Stimulated activated CD4-positive, alpha-beta T cell treated with anti-CD3 and anti-CD28 coated beads, Interleukin-15, amount 100 ng/mL, for 24 hours (primary cell): ENCODE measurements at places on chromosomes 6 and 20.

DNA sequence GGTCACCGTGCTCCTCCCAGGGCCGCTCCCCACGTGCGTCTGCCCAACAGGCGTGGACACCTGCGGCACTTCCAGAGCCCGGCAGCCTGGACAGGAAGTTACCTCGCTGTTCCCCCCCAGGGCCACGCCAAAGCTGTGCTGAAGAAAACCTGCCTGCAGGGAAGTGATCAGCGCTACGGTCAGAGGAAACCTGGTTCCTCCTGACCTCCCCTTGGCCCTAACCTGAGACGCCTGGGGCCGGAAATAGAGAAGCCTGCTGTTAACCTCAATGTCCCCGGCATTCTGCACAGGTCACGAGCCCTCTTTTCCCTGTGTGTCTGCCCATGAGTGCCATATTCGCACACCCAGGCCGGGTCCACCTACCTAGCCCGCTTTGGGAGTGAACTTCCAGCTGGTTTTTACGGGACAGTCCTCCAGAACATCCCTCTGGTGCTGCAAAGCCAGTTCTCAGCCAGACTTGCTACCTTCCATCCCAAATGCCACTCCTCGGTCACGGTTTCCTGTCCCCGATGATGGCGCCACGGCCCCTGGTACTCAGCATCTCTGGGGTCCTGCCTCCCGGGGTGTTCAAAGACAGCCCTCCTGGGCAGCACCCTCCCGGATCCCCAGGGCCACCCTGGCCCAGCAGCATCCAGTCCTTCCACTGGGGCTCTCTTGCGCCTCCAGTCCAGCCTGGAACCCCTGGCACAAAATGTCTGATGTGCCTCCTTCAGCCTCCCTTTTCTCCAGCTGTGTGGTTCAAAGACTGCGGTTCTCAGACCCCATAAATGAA, 12.0 kb upstream of the IRF4 start:
- no peak for DNase-seq

- no peak for DNase-seq
Observed at GRCh38 chr6:154950979-154951344, 44.2 kb upstream of the TIAM2 start.

DNA sequence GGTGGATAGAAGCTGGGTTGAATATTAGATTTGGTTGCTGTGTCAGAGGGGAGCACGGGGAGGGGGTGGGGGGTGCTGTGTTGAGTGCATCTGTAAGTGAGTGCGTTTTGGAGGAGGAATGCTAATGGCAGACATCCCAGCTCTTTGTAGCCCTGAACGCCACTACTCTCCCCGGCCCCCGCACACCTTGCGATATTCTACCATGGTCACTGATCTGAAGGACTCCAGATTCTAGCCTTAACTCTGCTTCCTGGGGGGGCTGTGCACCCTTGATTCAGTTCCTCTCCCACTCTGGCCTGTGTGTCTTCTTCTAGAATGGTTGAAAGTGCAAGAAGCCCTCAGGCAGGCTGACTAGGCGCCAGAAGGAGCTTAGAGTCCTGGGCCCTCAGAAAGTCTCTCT, 7.1 kb downstream of the GLP1R start:
- no peak for DNase-seq

DNA sequence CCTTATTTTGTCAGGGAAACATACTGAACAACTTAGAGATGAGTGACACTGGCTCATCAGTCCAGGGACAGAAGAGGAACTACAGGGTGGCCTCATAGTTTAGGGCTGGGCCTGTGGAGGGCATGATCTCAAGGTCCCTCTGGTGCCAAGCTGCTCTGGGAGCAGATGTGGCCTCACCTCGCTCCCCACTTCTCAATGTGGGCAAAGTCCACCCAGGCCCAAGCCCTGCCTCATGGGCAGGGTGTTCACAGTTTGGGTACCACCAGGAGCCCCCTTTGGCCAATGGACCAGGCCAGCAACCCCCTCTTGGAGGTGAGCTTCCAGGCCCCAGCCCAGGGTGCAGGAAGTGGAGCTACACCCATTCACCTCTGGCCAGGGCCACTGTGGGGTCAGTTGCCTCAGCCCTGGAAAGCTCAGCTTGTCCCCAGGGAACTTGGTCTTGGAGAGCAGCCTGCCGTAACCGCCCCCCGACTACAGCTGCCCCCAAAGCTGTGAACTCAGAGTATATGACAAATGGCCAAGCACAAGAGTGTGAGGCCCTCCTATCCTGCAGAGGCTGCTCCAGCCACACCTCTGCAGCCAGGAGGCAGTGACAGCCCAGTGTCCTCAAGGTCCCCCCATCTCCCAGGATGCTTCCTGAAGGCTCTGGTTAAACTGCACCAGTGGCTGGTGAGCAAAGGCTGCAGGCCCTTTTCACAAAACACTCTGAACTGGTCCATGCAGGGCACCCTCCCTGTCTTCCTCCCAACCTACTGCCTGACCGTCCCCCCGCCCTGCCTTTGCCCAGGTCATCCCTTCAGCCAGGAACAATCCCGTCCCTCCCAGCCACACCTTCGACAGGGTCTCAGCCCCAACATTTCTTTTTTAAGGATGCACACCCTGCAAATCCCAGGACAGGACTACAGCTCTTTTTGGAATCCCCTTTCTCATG, 3.6 kb downstream of the ADISSP start:
- no peak for DNase-seq

GRCh38 chr20:47713878-47714450, 71.3 kb downstream of the SULF2 start:
- no peak for DNase-seq

DNA sequence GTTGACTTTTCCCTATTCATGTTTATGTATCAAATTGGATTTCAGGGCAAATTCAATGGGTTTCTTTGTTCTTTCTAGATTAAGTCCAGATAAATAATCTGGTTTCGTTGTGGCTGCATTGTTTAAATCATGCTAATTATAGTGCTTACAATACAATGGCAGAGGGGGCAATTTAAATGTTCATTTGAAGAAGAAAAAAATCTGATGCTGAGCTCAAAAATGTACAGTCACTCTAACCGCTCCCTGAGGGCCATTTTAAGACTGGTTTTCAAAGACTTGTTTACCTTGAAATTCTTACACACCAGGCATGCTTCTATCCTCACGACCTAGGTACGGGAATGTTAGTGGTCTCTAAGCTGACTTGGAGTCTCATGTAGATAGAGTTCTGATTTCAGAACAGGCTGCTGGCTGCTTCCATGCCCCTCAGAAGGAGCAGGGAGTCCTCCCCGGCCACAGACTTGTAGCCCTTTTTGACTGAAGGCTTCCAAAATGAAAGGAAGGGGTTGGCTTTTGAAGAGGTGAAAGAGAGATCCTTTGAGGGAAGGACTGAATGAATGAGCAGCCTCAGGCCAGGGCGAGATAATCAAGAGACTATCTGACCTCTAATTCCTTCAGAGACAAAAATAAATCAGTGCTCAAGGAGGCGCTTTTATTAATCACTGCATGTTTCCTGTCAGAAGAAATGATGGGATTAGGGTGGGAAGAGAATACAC, 86.1 kb upstream of the ZNF217 start:
- no peak for DNase-seq

- DNase-seq = no peak
Observed at GRCh38 chr6:72636215-72636614, 14.4 kb downstream of the KCNQ5 start.

GRCh38 chr6:7112171-7112570, 4.4 kb downstream of the RREB1 start:
- no peak for DNase-seq

GRCh38 chr6:36926708-36927513, 27.6 kb upstream of the PI16 start:
- DNase-seq = no peak

DNA sequence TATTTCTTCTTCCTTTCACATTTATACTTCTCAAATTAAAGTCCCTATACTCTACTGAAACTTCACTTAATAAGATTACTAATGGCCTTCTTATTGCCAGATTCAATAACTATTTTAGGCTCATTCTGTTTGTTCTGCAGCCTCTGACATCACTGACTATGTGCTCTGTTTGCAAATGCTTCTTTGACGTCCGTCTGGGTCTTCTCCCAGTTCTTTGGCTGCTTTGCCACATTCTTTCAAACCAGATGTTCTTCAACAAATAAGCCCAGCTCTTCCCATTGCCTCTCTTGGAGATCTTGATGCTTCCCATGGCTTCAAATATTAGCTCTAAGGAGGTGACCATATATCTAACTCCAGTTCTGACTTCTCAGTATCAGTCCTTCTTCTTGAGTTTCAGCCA, 117.4 kb downstream of the BTBD9 start:
- DNase-seq = no peak

GRCh38 chr6:127937102-127937501, 36.2 kb upstream of the THEMIS start:
- no peak for DNase-seq

- no peak for DNase-seq
Observed at GRCh38 chr6:145506565-145506964, 228.8 kb downstream of the EPM2A start.

DNA sequence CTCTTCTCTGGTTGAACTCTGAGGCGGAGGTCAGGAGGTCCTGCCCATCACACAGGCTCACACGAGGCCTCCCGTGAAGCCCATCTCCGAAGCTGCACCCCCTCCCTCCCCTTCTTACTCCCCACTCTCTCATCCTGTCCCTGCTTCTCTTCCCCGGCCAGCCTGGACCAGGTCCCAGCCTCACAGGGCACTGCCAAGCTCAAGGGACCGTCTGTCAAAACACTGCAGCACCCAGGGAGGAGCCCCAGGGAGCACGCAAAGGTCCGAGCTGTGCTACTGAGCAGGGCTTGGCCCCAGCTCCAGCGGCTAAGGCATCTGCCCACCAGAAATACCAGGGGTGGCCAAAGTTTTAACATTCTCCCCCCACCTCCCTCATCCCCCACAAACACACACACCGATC, 70.0 kb downstream of the PSMG4 start:
- DNase-seq = no peak

DNA sequence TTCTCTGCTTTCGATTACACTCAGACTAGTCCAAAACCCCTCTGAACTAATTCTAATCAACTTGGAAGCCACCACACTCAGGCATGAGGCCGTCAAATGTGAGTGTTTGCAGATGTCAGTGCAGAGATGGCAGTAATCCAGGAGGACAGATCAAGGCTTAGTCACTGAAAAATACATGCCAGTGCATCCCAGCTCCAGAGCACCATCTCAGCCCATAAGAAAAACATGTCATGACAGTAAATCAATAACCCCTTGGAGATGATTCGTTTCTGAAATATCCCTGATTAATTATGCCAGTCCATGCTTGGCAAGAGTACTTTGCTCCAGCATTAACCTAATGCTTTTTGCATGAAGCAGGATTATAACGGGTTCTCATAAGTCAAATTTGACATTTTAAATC, 179.5 kb downstream of the ADAT2 start:
- no peak for DNase-seq
